ENCODE measurements at places on chromosomes 13 and 19.

DNA sequence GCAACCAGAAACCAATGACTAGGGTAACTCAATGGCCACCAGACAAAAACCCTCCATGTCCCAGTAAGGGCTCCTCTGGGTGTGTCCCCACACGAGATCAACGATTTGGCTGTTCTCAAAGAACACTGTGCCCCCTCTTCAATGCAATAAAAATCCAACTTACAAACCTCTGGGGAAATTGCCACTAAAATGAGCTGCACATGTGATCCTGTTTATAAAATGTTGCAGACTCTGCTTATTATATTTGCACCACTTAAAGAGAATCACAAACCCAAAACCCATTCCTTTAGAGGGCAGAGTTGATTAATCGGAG lies 80.5 kb downstream of the STK24 start:
- no peak for DNase-seq

DNA sequence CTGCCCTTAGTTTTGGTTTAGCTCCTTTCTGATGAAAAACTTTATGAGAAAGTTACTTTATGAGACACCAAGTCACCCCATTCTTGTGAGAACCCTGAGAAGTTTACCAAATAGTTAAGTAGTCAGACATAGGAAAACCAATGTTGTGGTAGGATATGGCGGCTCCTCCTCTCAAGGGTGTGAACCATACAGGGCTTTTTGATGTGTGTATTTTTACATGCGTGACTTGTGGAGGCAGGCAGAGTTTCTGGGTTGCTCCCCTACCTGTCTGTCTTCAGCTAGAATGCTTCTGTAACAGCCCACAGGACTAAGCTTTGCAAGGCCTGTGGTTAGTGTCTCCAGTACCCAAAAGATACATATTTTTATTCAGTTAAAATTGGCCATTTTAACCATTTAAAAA lies 18.3 kb downstream of the UBAC2 start:
- peak; percentile 84 for DNase-seq

DNA sequence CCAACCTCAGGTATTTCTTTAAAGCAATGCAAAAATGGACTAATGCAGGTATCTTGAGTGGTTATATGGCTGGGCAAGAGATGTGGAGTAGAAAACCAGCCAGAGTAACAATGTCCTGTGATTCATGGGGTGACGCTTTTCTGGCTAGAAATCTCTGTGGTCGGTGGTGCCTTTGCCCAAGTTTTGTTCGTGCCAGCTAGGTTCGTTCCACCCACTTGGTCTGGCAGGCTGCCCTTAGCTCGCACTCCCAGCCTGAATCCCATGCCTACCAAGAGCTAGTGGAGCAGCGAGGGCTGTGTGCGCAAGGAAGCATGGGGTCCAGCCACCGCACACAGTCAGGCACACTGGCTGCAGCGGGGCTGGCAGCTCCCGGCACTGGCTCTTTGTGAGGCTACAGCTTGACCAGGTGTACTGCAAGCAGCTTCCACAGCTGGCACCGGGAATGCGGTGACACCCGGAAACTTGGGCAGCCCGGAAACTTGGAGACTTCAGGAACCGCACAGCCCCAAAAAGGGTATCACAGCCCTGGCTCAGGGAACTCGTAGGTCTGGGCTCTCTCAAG lies 349.6 kb upstream of the PCDH20 start:
- no peak for DNase-seq

GRCh38 chr13:24459234-24459633 lies 53.3 kb downstream of the PARP4 start:
- no peak for DNase-seq

GRCh38 chr13:32390048-32390447 lies 37.9 kb downstream of the N4BP2L1 start:
- peak; percentile 21 for DNase-seq

DNA sequence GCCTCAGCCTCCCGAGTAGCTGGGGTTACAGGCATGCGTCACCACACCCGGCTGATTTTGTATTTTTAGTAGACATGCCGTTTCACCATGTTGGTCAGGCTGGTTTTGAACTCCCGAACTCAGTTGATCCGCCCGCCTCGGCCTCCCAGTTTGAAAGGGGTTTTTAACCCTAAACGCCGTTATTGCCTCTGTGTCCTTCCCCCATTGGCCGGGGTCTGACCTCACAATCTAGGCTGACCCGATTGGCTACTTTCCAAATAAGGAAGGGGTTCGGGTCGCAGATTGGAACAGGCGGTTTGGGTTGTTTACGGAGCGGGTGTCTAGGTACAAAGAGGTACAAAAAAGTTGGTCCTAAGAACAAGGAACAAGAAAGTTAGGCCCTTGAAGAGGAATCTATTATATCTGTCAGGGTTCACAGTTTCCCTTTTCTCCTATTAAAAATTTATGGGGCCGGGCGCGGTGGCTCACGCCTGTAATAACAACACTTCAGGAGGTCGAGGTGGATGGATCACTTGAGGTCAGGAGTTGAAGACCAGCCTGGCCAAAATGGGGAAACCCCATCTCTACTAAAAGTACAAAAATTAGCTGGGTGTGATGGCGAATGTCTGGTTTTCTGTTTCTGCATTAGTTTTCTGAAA lies 1.0 kb downstream of the ZNF253 start:
- peak; percentile 61 for DNase-seq

GRCh38 chr13:98738213-98738612 lies 14.3 kb downstream of the SLC15A1 start:
- no peak for DNase-seq

- DNase-seq: no peak
These were observed 65.2 kb upstream of the LRCH1 start for GRCh38 chr13:46487748-46488147.

DNA sequence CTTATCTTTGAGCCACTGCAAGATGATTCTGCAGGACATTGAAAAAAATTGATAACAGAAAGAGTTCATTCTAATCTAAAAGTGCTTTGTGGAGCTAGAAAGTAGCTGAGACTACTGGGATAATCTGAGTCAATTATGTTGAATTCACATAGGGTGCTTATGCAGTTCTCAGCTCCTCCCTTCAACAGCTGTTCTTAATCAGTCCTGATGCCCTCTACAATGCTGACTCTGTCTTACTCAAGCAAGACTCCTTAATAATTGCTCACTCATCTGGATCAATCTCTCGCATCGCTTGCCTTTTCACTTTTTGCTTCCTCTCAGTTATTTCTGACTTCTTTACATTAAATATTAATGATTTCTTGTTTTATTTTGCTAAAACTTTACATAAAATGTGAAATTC lies 182.1 kb downstream of the PCDH17 start:
- DNase-seq: no peak

GRCh38 chr13:94323764-94324758 lies 155.4 kb downstream of the DCT start:
- DNase-seq: peak; percentile 68

GRCh38 chr13:47639738-47640447 lies 361.2 kb downstream of the SUCLA2 start:
- DNase-seq: no peak

GRCh38 chr13:63112799-63113395 lies 1697.2 kb upstream of the PCDH20 start:
- DNase-seq: no peak

DNA sequence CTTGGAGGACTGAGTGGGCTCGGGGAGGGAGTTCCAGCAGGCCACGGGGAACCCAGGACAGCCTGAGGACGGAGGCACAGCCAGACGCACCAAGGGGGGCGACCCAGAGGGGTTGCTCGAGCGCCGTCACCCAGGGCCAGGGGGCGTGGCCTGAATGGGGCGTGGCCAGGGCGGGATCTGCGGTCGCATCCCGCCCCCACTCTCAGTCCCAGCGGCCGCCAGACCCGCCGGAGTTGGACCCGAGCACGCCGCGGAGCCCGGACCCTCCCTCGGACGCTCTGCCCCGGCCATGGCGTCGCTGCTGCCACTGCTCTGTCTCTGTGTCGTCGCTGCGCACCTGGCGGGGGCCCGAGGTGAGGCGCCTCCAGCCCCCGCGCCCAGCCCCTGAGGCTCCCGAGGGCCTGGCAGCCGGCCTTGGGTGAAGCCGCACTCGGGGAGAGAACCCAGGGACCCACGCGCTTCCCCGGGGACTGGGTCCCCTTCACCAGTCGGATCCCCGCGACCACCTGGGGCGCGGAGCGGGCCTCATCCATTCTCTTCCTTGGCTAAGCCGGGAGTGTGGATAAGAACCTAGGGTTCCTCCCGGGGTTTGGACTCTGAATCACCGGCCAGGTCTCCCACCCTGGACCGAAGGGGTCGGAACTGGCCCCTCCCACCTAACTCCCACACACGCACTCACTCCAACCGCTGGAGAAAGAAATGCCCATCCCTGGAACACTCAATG lies at the start of gene CILP2:
Gene CILP2, plus strand, starts transcription at position 205 of the 724 bp plus-strand sequence. Its CDS starts 85 bp downstream, at position 290.
- peak; percentile 22 for DNase-seq

- peak; percentile 43 for DNase-seq
These were observed 760 bp downstream of the ZNF91 start for GRCh38 chr19:23394511-23394910.

- no peak for DNase-seq
These were observed 161.7 kb downstream of the TEX29 start for GRCh38 chr13:111482126-111482525.

- DNase-seq: no peak
These were observed 107.5 kb upstream of the MBNL2 start for GRCh38 chr13:97114651-97115050.

DNA sequence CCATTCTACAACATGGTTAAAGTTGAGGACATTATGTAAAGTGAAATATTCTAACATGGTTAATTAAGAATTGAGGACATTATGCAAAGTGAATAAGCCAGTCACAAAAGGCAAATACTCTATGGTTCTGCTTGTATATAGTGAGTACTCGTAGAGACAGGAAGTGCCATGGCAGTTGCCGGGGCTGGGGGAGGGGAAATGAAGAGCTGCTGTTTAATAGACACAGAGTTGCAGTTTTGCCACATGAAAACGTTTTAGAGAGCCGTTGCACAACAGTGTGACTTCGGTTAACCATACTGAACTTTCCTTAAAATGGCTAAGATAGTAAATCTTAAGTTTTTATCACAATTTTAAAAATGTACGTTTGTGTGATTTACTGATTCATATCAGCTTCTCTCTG lies 176.9 kb downstream of the SHISA2 start:
- DNase-seq: peak; percentile 55

DNA sequence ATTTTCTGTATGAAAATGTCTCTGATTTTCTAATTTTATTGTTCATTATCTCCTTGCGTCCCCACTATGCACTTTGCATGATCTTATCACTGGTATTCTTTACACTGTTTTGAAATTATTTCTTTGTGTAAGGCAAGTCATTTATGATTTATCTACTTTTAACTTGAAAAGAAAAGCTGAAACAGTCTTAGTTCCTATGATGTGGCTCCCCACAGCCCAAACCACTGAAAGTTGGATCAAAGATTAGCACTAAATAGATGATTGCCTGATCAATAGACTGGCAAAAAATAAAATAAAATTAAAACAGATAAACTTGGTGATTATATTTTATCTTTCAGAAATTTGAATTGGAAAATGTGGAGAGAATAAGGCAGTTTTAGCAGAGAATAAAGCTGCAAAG lies 1101.9 kb downstream of the PCDH9 start:
- no peak for DNase-seq

DNA sequence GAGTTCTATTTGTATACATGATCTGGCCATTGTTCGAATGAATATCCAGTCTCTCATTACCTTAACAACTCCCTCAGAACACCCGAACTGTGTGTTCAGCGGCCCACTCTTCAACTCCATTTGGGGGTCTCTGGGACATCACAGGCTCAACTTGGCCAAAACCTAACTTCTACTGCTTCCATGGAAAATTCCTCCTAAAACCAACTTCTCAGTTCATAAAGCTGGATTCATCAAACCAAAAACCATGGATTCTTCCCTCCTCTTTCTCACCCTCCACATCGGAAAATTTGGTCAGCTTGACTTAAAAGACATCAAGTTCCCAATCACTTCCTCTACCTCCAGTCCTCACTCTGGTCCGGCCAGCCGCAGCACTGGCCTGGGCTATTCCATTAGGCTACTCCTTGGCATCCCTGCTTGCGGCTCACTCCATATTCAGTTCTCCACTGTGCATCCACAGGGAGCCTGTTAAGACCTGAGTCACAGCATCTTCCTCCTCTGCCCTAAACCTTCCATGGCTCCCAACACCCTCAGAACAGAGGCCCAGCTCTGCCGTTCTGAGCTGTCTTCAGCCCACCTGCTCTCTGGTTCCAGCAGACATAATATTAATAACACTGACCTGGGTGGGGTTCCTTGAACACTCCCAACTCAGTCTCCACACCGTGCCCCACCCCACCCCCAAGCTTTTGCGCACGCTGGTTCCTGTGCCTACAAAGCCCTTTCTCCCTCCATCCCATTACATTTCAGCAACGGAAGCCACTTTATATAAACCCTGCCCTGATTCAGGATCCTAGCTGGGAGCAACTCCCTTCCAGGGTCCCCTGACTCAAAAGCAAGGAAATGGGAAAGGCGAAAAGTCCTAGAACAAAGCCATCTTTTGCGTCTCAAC lies 1.1 kb downstream of the ZNF792 start:
- no peak for DNase-seq

GRCh38 chr19:10473192-10473591 lies 30.0 kb downstream of the KEAP1 start:
- no peak for DNase-seq

DNA sequence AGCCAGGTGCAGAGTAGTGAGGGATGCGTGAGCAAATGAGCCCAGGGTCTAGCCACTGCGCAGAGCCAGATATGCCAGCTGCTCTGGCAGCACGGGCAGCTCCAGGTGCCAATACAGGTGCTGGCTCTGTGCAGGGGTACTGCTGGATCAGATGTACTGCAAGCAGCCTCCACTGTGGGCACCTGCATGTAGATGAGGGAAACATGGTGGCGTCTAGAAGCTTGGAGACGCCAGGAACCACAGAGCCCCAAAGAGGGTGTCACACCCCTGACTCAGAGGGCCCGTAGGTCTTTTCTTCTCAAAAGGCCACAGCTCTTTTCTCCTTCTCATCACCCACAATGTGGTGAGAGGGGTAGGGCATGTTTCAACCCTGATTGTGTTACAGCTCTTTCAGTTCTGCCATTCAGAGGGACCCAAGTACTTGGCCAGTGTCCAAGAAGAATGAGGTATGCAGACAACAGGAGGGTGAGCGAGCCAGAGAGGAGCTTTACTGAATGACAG lies 244.4 kb upstream of the SLITRK1 start:
- peak; percentile 55 for DNase-seq

GRCh38 chr13:113293686-113294085 lies 3.4 kb upstream of the LAMP1 start:
- DNase-seq: no peak
